T-helper 1 cell (primary cell): ENCODE measurements at places on chromosomes 2 and 18.
A peak's percentile ranks its signal among the peaks of the same experiment; 100 is the strongest.

- no peak for DNase-seq
Observed at GRCh38 chr2:233928594-233929351, 11.6 kb downstream of the TRPM8 start.

GRCh38 chr2:62506421-62506750 is 391 bp upstream of the TMEM17 start:
- no peak for DNase-seq

- DNase-seq: no peak
Observed at GRCh38 chr18:57077786-57078552, 68.9 kb upstream of the BOD1L2 start.

DNA sequence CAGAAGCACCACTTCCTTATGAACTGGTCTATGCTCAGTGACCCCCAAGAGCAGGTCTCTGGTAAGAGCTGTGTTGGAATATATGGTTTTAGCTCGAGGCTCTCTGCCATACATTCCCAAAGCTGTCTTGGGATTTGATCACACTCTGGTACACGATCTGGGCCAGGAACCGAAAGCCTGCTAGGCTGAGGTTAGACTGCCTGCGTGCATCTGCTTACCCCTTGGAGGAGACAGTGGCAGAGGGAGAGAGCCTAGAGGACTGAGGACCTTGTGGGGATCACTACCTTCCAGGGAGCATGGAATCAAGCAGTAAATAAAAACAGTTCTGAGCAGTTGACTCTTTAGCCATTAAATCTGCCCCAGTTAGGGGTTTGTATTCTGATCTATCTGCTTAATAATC is 63.7 kb downstream of the ZNF532 start:
- DNase-seq: no peak

DNA sequence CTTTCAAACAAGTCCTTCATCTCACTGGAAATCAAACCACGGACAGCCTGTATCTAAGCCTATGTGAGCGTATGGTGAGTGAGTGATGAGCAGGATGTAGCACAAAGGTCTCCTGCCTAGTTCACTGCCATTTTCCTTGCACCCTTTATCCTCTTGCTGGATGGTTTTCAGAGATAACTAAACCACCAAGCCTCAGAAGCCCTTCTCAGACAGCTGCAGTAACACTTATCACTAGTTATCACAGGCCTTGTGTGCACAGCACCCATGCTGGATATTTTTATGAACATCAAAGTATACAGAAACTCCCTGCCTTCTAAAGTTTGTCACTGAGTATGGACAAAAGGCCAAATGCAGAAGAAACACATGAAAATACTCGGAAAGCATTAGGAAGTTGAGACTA is 69.5 kb downstream of the C1D start:
- no peak for DNase-seq

DNA sequence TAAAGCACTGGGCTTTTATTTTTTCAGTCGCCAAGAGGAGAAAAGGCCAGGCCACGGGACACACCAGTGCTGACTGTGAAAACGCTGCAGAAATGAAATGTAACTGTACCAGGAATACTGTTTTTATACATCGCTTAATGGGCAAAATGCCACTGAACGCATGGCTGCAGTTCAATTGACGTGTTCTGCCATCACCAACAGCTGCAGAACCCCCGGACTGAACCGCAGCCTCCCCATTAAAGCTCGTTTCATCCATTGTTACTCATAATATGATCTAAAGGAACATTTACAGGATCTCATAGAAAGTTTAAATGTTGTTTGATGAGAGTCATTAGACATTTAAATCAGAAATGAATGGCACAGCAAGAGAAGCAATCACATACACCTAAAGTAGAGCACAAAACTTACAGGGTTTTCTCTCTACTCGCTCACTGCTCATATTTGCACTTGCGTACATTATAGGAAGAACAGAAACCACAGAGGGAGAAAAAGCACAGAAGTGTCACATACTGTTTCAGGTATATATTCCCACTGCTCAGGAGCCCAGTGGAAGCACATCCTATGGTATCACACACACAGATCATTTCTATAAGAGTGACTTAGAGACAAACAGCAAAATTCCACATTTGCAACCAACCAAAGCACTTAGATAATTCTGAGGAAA is 35.3 kb downstream of the TCF4 start:
- DNase-seq: no peak

GRCh38 chr2:161042990-161043625 is 117.1 kb upstream of the TANK start:
- no peak for DNase-seq

GRCh38 chr2:148124271-148124670 is 103.4 kb downstream of the MBD5 start:
- no peak for DNase-seq

GRCh38 chr2:226435146-226435545 is 364.5 kb downstream of the IRS1 start:
- DNase-seq: no peak

- DNase-seq: peak; percentile 40
Observed at GRCh38 chr18:2970772-2971659, 41.9 kb downstream of the LPIN2 start.

- no peak for DNase-seq
Observed at GRCh38 chr2:42777883-42778805, 14.2 kb upstream of the OXER1 start.

GRCh38 chr2:112718863-112719370 is 1.9 kb upstream of the NT5DC4 start:
- no peak for DNase-seq

GRCh38 chr18:56568986-56569385 is 69.4 kb downstream of the TXNL1 start:
- DNase-seq: no peak

GRCh38 chr18:49227441-49228165 is 232.8 kb downstream of the DYM start:
- no peak for DNase-seq

DNA sequence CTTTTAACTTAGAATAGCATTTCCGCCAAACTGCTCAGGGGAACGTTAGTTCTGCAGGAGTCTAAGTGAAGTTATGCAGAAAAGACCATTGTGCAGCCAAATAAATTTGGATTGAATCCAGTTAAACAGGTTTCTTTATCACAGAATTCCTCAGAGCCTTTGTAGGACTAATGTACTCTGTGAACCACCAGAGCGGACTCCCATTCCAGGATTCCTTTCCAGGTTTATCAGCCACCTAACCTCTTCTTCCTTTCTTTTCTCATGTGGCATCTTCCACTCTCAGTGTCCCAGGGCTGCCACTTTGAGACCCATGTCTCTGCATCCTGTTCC is 350.4 kb downstream of the TSN start:
- DNase-seq: no peak
